ENCODE measurements at places on chromosomes 12 and 14.
A peak's percentile ranks its signal among the peaks of the same experiment; 100 is the strongest.

GRCh38 chr12:62726471-62726980 lies 208.4 kb downstream of the PPM1H start:
- DNase-seq = no peak

DNA sequence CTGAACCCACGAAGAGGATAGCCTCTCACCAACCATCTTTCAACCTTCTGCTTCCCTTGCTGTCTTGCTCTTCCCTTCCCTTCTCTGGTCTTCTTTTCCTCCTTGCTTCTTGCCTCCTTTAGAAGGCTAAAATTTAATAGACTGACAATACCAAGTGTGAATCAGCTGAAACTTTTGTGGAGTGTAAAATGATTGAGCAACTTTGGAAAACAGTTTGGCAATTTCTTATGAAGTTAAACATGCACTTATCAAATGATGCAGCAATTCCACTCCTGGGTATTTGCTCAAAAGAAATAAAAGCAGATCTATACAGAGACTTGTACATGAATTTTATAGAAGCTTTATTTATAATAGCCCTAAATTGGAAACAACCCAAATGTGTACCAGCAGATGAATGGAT lies 3.3 kb upstream of the KRT86 start:
- DNase-seq = no peak

DNA sequence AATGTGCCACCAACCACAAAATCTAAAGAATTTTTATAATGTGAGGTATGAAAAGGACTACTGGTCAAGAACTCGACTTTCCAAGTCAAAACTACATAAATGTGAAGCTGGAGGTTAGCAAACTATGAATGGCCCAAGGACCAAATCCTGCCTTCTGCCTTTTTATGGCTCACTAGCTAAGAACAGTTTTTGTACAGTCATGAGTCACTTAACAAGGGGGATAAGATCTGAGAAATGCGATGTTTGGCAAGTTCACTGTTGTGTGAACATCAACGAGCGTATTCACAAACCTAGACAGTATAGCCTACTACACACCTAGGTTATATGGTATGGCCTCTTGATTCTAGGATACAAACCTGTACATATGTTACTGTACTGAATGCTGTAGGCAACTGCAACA lies 28.2 kb downstream of the FERMT2 start:
- no peak for DNase-seq

GRCh38 chr12:71567537-71567936 lies 96.1 kb downstream of the ZFC3H1 start:
- no peak for DNase-seq

DNA sequence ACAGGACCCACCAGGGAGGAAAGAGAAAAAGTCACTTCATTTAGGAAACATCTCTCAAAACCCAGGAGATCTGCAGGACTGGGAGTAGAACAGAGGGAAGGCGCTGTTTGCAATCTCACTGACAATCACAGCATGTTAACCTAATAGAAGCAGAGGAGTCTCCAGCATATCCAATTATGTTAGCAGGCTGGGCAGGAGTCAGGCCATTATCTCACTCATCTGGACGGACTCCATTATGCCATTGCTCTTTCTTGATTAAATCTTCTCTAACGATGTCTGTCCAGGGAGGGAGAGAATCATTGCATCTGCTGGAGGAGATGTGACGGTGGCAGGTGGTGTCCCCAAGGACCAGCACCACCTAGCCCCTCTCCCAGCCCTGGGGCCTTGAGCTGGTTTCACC lies 203.8 kb upstream of the SFSWAP start:
- DNase-seq = no peak

- DNase-seq = no peak
Observed at GRCh38 chr12:3342051-3342450, 149.0 kb upstream of the PRMT8 start.

DNA sequence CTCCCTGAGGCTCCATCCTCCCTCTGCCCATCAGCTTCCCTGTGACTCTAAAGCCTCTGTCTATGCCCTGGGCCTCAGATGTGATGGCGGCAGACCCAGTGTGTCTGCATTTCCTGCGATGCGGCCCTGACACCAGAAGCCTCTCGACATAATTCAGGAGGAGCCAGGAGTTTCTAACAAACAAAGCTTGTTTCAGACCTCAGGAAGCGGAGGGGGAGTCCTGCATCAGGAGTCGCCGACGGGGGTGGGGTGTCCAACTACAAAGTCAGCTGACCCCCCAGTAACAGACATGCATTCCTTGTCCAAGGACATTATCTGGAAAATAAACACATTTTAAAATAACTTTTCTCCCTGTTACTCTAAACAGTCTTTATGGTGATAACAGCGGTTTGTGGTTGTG lies 167.5 kb downstream of the DPF3 start:
- DNase-seq = no peak

GRCh38 chr14:103558071-103558882 lies 4.2 kb downstream of the BAG5 start:
- no peak for DNase-seq

GRCh38 chr14:103641161-103641560 lies 12.2 kb downstream of the KLC1 start:
- DNase-seq = no peak

- DNase-seq = no peak
Observed at GRCh38 chr12:2641207-2641606, 153.6 kb upstream of the FKBP4 start.

- DNase-seq = no peak
Observed at GRCh38 chr14:96730386-96730785, 66.8 kb upstream of the VRK1 start.

DNA sequence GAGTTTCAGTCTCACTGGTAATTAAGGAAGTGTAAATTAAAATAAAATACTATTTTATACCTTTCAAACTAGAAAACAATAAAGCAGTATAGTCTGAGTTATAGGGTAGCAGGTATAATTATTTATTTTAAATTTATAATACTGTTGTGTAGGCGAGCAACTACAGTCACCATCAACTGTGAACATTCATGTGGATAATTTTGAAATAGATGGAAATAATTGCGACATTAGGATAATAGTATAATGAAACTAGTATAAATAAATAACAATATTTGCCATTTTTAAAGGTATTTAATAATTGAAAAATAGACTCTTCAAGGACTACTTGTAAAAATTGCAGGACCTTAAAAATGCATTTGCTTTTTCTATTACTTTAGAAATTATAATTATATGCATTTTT lies 3.8 kb upstream of the DYRK4 start:
- DNase-seq = no peak

DNA sequence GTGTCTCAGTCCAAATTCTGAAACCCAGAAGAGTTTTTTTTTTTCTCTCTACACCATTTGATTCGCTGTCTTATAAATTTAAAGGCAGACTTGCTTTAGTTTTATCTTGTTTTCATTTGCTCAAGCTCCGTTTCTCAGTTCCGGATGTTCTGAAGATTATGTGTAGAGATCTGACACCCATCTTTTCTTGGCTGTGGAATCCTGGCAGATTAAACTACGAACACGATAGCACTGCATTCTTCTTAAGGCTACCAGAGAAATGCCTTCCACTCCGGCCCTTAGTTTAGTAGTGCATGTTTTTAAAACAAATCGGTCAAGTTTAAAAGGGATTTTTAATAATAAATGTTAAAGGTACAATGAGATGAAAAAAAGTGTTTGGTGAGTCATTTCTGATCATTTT lies 106.4 kb downstream of the LMO3 start:
- no peak for DNase-seq

GRCh38 chr14:89425931-89426330 lies 8.9 kb upstream of the FOXN3 start:
- DNase-seq = no peak

- DNase-seq = peak; percentile 54
Observed at GRCh38 chr12:49233842-49234526, 30.9 kb upstream of the TUBA1C start.

DNA sequence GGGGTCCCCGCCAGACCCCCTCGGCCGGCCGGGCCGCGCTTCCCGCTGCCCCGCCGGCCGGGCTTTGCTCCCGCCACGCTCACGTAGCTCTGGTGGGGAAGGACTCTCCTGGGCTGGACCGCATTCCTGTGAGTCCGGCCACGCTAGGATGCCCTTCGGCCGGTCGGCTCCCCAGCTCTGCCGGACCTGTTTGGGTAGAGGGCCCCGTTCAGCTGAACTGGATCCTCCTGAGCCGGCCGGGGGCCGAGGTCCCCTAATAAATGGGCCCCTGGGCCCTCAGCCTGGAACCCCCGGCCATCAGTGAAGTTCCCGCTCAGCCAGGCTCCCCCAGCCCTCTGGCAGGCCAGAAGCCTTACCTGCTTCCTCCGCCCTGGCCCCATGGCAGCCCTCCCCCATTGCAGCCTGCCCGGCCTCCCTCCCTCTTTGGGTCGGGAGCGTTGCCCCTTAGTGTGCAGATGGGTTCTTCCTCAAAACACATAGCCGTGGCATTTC lies 593 bp downstream of the UNC119B start:
- no peak for DNase-seq

DNA sequence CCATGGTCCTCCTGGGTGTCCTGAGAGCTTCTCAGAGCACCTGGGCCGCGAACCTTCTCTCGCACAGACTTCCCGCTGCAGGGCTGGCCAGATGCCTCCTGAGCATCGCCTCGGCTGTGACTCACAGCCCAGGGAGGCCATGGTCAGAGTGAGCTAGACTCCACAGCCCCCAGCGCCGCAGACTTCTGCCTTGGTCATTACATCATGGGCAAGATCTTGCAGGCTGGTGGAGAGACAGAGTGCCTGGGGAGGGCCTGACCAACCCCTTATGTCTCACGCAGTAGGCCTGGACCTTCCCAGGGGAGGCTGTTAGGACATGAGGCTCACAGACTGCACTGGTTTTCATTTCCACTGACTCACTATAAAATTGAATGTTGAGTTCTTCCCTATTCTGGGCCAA lies 41.8 kb downstream of the SMOC1 start:
- DNase-seq = no peak

- DNase-seq = no peak
Observed at GRCh38 chr12:76264611-76265012, 83.6 kb downstream of the BBS10 start.

GRCh38 chr12:84920331-84920730 lies 7.7 kb upstream of the SLC6A15 start:
- no peak for DNase-seq

DNA sequence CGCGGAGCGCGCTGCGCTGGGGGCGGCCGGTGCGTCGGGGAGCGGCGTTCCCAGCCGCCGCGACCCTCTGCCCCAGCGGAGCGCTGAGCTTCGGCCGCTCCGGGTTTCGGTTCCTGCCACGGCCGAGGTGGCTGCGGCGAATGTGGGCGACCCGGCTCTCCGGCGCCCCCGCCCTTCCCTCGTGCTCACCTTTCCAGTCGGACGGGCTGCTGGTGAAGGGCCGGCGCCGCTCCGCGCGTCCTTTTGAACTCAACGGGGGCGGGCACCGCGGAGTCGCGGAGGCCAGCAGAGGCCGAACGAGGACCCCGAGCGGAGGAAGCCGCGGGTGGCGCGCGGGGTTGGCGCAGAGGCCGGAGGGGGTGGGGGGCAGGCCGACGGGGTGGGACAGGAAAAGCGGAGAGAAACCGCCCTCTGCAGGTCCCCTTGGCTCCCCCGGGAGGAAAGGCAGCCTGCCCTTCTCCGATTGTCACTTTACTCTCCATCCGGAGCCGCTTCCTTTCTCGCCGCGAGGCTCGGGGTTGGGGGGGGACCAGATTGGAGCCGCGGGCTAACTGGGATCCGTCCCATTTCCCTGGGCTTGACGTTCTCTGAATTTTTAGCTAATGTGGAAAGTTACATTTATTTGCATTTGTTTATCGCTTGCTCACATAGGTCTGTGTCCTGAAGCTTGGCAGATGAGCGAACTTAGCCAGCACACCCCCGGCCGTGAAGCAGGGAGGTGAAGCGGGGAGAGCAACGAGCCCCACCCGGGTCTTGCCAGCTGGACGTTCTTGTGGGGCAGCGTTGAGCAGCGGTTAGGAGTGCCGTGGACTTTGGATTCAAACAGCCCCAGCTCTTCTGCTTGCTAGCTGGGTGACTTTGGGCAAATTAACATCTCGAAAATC lies at the start of gene SMAGP:
TSS of gene SMAGP (minus strand) at position 349 of the 884 bp plus-strand sequence. CDS start 1,137 bp downstream, outside the sequence.
- no peak for DNase-seq

- DNase-seq = no peak
Observed at GRCh38 chr14:71753976-71754375, 178.3 kb upstream of the RGS6 start.

- no peak for DNase-seq
Observed at GRCh38 chr12:13075118-13075480, 28.4 kb downstream of the GSG1 start.

- no peak for DNase-seq
Observed at GRCh38 chr12:97541366-97541765, 78.8 kb downstream of the RMST start.

DNA sequence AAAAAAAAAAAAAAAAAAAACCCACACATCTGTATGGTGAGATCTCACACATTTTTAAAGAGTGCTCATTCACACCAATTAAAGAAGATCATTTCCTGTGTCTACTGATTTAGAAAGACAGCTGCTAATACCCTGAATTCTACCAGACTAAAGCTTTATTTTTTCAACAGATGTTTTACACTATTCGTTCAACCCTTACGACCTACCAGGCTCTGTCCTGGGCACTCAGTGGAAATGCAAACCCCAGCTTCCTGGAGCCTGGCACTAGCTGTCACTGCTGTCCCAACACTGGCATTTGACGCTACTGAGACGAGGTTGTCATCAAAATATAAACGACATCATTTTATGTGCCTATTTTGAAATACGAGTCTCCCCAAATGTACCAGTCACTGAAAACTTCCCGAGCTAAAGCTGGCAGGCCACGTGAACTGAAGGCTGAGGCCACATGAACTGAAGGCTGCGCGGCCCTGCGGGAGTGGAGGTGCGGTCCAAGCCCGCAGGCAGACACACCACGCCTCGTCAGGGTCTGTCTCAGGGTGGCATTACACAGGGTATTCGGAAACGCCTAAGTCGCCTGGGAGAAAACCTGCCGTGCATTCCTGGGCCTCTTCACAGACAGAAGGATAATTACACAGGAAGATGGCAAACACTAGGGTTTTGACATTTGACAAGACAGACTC lies 27.2 kb downstream of the SLC15A4 start:
- DNase-seq = no peak

- DNase-seq = no peak
Observed at GRCh38 chr14:37172024-37172869, at the start of gene SLC25A21. SLC25A21 (minus strand) TSS chr14:37172606.

DNA sequence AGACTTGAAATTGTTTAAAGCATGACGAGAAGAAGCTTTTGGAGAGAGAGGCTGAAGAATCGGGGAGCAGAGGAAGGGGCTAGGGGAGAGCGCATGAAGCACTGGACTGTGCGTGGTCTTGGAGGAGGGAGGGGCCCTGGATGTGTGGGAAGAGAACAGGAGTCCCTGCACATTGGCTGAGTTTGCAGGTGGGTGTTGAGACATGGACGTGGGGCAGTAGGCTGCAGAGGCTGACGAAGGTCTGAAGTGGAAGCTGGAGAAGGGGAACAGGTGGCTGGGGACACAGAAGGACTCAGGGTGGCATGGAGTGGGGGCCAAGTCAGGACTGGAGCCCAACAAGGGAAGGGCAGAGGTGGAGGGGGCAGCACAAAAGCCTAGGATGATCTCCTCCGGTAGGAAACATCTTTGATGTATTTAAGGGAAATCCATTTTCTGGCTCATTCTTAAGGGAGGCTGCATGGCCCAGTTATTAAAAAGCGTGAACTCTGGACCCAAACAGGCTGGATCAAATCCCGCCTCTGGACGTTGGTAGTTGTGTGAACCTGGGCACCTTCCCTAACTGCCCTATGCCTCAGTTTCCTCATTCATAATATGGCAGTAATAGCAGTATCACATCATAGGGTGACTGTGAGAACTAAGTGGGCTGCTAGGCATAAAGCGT lies 29.0 kb downstream of the ADGRD1 start:
- no peak for DNase-seq

- no peak for DNase-seq
Observed at GRCh38 chr12:75628916-75629315, 117.5 kb upstream of the KRR1 start.
